ENCODE measurements at places on chromosomes 5 and 9.

DNA sequence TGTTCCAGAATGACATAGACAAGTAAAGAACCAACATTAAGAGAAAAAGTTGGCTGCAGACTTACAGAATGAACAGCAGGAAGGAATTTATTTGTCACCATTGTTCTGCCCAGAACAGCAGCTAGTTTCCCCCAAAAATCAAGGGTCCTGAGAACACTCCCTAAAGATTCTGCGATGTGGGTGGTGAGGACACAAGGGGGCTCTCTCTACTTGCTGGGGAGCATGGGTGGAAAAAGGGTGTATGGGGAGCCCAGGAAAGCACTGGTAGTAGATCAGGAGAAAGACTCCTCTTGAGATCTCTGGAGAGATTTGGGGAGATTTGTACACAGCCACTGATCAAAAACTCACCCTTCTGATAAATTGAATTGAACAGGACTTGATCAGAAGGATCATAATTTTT, 316.5 kb downstream of the KCTD16 start:
- DNase-seq: no peak

DNA sequence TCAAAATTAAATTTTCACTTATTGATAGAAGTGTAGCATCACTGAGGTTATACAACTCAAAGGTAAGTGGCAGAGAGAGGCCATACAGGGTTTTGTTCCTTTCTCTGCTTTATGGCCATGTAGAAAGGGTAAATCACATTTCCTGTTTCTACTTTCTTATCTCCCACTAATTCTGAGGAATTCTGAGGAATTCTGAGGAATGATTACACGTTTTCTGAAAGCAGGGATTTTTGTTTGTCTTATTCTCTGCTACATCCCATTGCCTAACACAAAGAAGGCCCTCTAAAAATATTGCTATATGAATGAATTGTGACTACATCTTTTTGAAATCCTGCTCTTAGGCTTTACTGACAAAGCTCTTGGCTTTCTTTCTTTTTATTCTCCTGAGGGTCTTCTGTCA, 516.9 kb upstream of the ZNF608 start:
- no peak for DNase-seq

DNA sequence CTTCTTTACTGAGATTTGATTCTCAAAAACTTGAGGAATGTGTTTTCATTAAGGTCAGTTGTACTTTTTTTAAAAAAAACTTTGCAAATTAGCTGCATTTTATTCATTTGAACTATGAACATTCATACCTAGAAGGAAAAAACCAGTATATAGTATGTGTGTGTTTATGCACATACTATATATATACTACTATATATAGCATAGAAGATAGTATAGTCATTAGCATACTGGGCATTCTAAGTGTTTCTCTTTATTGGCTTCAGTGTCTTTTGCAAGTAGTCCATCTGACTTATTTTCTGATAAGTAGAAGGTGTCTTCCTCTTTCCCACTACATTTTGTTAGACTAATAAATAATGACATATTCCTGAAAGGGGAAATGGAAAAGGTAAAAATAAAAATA, 33.0 kb downstream of the ELOVL7 start:
- no peak for DNase-seq

GRCh38 chr5:17852740-17853139, 218.5 kb downstream of the TAF11L14 start:
- no peak for DNase-seq

DNA sequence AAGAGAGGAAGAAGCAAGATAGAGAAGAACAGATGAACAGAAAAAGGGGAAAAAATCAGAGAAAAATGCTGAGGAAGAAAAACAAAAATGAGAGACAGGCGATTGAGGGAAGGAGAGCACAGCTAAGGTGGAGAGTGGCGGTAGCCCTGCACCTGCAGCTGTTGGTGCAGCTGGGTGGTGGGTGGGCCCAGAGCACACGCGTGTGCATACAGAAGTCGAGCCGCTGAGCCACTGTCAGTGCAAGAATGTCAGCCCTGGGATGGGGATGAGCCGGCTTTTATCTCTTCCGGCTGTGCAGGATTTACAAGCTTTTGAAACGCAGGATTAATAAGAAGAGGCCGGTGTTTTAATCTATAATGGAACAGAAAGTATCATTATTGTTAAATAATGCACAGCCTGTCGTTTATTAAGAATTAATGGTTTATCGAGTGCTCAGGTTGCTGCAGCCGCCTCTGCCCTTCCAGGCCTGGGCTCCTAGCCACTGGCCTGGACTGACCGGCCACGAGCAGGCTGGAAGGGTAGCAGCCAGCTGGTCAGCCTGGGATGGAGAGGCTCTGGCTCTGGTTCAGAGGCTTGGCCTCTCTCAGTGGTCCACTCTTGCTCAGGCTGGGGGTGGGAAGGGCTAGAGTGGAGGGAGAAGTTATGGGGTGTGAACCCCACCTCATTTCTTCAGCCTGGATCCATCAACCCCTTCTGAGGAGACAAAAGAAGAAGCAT, 68.7 kb downstream of the PCDH1 start:
- no peak for DNase-seq
